Activated naive CD4-positive, alpha-beta T cell treated with Interleukin-2 at 50 U/mL for 16 hours (primary cell): ENCODE measurements at places on chromosomes 6 and 20.

DNA sequence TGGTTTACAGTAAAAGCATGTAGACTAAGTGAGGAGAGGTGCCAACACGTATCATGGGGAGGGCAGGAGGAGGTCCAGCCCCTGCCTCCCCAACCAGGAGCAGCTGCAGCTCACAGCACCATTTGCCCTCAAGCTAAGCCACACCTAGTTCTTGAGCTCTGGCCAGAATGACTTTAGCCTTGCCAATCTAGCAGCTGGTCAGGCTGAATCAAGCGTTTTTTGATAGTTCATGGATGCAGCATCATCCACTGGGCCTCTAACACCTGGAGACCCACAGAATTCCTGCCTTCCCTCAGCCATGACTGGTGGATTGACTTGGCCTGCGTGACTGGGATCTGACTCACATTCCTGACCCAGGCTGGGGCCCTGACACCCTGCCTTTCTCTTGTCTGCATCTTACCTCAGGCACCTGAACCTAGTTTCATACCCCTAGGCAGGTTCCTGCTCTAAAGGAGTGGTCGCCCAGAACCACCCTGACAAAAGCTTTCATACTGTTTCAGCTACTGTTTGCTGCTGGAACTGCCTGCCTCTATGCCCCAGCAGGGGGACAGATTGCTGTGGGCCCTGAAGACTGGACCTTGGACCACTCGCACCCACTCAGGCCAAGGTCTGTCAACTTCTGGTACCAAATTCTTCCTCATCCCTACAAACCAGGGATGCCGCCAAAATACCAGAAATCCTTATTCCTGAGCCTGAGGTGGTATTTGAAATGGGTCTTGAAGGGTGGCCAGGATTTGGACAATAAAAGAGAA lies 122.3 kb downstream of the QRSL1 start:
- DNase-seq = no peak

DNA sequence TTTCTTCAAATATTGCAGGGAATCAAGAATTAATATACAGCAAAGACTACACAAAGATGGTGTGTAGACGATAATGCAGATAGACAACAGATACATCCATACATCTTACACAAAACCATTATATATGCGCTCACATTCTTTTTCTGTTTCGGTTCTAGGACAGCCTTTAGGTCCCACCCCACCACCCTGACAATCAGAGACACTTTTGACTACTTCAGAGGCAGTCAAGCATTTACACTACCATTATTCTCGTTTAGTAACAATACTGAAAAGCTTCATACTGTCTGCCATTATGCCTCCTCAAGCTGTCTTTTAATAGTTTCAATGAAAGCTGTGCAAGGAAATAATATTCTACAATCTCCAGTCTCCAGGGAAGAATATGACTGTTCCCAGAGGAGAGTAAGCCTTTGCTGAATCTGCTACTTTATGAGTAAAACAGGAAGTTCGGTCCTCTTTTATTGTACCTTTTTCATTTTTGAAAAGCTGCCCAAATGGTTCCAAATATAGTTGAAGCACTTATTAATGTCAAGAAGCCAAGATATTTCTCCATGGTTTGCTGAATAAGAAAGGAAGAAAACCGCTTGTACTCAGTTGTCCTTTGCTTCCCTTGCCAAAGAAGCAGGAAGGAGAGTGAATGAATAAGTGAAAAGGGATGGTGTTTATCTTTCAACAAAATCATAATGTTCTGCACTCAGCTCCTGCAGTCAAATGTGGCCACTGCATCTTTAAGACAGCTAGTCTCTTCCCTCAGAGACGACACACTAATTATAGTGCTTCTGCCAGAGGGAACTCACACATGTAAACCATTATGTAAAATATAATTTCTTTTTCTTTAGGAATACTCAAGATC lies 468.3 kb downstream of the CDC5L start:
- no peak for DNase-seq

- no peak for DNase-seq
Observed at GRCh38 chr6:117919275-117919674, 12.2 kb downstream of the SLC35F1 start.

DNA sequence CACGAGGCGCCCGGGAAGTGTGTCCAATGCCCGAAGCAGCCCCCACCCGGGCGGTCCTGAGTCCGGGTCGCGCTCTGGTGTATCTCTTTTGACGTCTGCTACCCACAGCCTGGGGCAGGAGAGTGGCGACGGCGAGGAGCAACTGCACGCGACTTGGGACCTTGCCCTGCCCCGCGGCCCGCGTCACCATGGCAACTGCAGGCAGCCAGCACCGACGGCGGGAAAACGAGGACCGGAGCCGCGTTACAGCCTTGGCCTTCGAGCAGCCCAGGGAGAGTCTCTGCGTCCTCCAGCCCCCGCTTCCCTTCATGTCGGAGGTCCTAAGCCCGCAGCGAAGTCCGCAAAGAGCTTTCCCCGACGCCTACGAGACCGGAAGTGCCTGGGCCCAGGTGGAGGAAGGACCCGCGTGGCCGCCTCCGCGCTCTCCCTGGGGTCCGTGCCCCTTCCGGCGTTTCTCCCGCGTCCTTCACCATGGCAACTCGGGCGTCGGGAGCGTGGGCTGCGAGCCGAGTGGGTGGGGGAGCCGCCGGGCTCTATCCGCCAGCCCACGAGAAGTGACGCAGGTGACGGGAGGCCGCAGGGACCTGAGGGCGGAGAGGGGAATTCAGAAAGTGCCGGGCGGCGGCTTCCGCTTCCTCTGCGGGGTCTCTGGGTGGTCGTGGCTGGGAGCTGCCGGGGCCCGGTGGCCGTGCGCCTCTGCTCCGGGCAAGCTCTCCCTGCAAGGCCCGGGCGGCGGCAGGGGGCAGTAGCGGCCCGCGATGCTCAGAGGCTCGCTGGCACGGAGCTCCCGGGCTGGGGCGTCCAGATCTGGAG lies 88.6 kb upstream of the TGM3 start:
- DNase-seq = peak; percentile 79

DNA sequence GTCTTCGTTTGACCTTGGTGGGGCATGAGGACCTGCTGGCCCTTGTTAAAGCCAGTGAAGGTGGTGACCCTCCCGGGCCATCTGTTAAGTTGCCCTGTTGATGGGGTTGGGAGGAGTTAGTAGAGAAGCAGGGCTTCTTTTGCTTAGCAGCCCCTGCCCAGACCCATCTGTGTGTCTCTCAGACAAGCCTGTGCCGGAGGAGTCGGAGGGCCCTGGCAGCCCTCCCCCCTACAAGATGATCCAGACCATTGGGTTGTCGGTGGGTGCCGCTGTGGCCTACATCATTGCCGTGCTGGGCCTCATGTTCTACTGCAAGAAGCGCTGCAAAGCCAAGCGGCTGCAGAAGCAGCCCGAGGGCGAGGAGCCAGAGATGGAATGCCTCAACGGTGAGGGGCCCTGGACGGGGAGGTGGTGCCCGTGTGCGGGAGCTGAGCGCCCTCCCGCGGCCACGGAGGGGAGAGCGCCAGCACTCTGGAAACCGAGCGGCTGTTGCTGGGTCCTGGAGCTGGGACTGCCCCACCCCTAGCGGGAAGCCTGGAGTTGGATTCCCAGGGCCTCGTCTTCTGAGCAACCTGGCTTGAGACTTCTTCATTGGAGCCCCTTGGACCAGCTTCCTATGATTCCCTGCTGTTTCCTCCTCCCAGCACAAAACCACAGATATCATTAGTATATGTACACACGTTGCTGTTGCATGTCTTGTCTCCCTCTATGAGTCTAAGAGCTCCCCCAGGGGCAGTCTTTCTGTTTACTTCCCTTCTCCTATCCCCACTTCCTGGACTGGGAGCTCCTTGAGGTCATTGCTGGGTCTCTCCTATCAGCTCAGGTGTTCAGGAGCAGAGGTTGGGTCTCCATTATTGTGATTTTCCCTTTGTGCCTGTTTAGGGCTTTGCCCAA lies 27.6 kb upstream of the SRF start:
- peak; percentile 77 for DNase-seq

DNA sequence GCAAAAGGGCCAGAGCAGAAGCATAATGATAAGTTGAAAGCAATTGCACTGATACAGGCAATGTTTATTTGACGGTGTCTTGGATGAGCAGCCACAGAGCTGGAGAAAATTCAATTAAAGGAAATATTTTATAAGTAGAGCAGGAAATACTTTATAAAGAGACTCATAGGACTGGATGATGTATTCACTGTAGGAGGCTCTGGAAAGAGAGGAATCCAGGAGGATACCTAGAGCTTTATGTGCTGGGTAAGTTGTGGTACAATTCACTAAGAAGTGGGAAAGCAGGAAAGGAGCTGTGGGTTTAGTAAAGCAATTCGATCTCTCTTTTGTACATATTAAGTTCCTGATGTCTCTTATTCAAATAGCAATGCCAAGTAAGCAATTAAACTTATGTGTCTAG lies 86.3 kb downstream of the C6orf118 start:
- no peak for DNase-seq

GRCh38 chr20:49444553-49444990 lies 37.9 kb downstream of the KCNB1 start:
- DNase-seq = no peak

DNA sequence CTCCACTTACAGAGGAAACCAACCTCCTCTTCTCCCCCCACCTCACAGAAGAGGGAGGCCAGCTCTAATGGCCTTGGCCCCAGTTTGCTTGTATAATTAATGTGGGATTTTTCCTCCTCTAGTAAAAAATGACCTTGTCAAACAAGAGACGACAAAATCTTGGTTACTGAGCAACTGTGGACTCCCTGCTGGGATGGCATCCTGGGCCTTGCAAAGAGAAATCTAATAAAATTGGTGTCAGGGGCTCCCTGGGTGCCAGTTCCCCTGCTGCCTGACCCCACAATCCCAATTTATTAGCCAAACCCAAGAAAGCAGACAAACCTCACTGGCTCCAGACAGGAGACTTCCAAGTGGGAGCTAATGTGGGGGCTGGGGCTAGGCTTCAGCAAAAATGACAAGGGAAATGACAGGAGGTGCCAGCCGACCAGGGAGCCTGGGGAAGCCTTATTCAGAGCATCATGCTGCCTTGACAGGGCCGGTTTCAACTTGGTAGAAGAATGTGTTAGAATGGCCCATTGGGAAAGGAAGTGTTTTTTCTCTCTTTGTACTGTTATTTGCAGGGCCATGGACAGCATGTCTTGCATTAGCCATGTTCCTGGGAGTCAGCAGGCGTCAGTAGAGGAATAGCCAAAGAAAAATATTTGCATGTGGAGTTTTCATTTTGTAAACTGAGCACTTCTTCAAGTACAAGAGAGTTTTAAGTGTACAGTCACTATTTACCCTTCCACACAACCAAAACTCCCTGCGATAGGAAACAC lies 816.9 kb downstream of the DHX35 start:
- no peak for DNase-seq

DNA sequence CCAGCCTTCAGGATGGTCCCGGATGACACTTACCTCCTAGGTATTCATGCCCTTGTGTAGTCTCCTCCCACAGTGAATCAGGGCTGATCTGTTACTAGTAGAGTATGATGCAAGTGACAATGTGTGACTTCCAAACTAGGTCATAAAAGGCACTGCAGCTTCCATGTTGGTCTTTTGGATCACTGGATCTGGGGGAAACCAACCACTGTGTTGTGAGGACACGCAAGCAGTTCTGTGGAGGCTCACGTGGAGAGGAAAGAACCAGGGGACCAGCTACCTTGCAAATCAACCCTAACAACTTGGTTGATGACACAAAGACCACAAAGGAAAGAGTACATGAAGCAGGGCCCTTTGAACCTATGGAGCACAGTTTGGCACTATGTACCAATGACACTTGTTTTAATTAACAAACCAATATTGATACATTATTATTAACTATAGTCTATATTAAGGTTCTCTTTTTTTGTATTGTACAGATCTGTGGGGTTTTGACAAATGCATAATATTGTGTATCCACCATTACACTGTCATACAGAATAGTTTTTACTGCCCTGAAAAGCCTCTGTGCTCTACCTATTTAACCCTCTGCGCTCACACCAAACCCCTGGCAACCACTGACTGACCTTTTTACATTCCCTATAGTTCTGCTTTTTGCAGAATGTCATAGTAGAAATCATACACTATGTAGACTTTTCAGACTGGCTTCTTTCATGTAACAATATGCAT lies 16.3 kb upstream of the SDCBP2 start:
- DNase-seq = no peak

DNA sequence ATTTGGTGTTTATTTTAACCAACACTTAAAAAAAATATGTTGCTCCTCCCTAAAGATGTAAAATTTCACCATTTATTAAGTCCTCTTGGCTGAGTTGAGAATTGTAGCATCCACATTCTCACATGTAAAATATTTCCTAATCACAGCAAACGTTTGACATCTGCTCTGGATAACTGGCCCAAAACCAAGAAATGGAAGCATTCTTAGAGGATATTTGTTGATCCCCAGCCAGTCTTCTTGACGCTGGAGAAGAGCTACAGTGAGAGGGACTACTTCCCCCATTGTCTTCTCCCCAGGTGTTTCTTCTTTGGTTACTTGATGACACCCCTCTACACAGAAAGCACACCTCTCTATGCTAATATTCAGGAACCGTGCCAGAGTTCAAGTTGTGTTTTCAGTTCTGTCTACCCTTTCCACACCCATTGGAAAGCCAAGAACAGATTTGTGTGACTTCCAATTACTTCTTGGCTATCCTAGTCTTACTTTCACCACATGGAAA lies 454.5 kb upstream of the JAG1 start:
- DNase-seq = no peak

GRCh38 chr6:63774961-63775360 lies 139.4 kb downstream of the PHF3 start:
- DNase-seq = no peak

DNA sequence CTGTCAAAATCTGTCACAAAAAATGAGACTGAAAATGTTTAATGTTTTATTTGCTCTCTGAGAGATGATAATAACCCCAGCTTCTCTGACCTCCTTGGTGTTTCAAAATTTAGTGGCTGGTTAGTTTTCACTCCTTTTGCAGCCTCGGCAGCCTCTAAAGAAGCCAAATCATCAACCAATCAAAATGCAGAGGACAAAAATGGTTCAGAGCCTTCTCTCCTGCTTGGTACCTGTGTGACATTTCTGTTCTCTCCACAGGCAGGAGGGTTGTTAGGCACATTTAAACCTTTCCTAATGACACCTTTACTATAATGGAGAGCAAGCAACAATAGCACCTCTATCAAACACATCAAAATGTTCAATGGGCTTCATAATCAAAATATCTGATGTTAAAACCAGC lies 375.5 kb downstream of the HACE1 start:
- DNase-seq = no peak

- no peak for DNase-seq
Observed at GRCh38 chr6:157985378-157986155, 3.9 kb downstream of the SYNJ2 start.

GRCh38 chr6:145368075-145368474 lies 367.2 kb downstream of the EPM2A start:
- no peak for DNase-seq

DNA sequence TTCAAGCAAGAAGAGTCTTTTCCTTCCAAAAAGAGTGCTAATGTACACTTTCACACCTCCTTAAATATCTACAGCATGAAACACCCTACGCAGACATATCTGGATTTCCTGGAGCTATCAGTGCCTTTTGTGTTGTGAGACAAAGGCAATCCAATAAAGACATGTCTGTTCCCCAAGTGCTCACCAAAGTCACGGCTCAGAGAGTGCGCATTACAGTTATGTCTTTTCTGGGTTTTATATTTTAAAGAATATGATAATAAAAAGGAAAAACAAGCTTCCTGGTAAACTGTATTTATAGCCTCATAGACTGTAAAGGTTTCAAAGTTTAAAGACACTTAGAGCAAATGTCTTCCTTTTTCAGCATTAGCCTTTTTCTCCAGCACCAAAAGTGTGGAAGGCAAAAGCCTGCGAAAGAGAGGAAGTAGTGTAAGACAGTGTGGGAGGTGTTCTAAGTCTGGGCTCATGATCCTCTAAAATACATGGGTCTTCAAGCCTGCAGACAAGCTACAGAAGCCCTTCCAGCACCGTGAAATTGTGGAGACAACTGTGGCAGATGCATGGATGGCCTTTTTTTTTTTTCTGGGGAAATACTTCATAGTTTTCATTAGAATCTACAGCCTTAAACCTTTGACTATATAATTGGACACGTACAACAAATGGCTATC lies 135.0 kb upstream of the SLC35B3 start:
- DNase-seq = no peak
